ENCODE measurements at places on chromosomes 12 and 14.

GRCh38 chr14:55294603-55295002 lies 23.4 kb downstream of the FBXO34 start:
- DNase-seq, result no peak

DNA sequence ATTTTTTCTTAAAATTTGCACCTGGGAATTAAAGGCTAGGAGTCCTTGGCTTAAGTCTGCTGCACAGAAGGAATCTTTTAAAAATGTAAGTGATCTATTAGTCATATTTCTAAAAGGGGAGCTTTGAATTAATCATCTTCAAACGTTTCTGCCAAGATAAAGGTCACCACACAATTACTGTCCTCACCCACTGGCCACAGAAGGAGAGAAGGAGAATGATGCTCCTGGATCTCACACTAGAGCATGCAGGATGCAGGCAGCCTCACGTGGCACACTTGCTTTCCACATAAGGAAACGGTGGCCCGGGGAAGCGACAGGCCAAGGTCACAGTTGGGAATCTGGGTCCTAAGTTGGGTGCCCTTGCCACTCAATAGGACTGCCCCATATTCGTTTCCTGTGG lies 16.9 kb downstream of the PLEKHG7 start:
- no peak for DNase-seq

GRCh38 chr12:14314801-14315200 lies 50.7 kb upstream of the ATF7IP start:
- DNase-seq, result no peak

DNA sequence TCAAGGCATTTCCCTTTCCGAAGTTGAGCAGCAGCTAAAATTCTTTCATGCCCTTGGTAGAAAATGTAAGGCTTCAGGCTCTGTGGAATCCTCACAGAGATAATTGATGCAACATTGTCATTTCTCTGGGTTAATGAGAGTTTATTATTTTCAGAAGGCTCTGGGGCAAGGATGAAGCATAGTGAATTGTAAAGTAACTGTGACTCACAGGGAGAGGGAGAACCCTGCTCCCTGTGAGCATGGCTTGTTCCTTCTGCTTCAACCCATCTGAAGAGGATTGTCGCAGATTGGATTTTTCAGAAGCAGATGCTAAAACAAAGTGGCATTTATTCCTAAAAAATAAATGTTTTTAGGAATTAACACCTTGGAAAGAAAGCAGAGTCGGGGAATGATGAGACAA lies 41.2 kb downstream of the APOBEC1 start:
- no peak for DNase-seq

GRCh38 chr14:101072945-101073597 lies 169.5 kb upstream of the RTL1 start:
- no peak for DNase-seq

DNA sequence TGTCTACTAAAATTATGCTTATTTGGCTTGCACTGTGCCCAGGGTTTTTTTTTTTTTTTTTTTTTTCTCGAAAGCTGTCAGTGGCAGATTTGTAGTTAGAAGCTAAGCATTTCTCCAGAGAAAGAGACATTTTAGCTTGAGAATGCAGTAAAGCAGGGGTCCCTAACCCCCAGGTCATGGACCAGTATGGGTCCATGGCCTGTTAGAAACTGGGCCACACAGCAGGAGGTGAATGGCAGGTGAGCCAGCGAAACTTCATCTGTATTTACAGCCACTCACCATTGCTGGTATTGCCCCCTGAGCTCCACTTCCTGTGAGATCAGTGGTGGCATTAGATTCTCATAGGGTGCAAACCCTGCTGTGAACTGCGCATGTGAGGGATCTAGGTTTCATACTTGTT lies 73.7 kb downstream of the TMTC2 start:
- DNase-seq, result no peak

DNA sequence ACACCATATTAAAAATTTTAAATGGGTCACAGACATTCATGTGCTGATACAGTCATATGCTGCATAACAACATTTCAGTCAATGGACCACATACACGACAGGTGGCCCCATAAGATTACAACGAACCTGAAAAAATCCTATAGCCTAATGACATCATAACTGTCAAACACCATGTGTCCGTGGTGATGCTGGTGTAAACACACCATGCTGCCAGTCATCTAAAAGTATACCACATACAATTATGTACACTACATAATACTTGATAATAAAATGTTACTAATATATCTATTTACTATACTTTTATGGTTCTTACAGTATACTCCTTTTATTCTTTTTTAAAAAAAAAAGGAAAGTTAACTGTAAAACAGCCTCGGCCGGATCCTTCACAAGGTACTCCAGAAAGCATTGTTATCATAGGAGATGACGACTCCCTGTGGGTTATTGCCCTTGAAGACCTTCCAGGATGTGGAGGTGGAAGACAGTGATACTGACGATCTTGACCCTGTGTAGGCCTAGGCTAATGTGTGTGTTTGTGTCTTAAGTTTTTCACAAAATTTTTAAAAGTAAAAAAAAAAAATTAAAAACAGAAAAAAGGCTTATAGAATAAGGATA lies 5.0 kb upstream of the TDG start:
- no peak for DNase-seq

- DNase-seq, result no peak
Measured at GRCh38 chr12:59657266-59657665, 61.4 kb downstream of the SLC16A7 start.

DNA sequence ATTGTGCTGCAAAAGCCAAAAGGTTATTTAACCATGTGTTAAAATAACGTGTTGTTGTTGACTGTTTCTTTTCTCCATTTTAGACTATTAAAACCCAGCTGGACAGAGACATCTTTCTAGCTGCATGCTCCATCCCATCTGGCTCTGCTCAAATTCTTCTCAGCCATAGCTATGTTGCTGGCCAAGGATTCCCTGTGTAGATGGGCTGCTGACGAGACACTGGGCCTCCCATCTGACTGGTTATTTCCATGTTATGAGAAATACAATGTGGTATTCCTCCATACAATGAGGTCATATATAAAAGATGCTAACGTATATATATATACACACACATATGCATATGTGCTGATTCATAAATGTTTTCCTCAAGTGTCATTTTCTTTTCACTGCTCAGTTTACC lies 30.1 kb downstream of the MED13L start:
- no peak for DNase-seq

GRCh38 chr12:101441461-101442224 lies 33.5 kb upstream of the SPIC start:
- DNase-seq, result no peak

GRCh38 chr12:70469221-70469820 lies 103.2 kb downstream of the KCNMB4 start:
- no peak for DNase-seq

DNA sequence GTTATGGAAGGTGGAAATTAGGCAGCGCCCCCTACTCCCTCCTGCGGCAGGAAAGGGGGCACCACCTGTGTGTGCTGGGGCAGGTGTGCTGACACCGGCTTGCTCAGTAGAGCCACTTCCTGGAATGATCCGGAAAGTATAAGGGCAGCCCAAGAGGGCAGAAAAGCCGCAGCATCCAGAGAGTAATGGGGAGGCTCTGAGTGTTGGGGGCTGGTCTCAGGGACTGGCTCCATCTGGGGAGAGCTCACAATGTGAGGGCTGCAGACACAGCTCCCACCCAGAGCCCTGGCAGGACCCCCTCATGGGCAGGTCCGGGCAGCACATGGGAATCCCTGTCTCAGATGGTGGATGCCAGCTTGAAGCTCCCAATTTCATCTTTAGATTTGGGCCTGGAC lies 187.6 kb upstream of the C14orf180 start:
- DNase-seq, result no peak

DNA sequence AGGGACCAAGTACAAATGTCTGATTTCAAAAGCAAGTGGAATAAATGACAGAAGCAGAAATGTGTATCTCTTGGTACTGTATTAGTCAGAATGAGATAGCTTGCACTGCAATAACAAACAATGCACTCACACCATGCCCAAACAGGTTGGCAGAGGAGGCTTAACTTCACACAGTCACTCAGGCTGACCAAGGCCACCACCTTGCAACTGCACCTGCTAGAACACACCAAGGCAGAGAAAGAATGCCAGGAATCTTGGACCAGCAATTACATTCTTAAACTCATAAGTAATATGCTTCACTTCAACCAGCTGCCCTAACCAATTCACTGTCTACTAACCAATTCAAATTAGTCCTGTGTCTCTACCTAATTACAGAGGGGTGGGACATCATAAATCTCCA lies 378.3 kb downstream of the BCL11B start:
- no peak for DNase-seq

DNA sequence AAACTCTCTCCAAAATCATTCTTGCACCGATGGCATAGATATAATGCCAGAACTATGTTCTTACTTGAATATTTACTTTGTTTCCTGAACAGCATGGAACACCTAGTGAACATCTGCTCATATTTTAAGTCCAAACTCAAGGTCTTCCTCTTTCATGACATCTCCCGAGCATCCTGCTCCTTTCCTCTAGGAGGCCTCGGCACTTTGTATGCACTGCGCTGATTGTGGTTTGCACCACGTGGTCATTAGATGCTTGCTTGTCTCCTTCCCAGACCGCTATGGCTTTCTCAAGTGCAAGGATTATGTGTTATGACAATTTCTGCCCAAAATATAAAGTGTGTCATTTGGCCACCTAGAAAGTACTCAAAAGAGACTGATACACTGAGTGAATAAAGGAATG lies 912.0 kb downstream of the GALC start:
- no peak for DNase-seq

DNA sequence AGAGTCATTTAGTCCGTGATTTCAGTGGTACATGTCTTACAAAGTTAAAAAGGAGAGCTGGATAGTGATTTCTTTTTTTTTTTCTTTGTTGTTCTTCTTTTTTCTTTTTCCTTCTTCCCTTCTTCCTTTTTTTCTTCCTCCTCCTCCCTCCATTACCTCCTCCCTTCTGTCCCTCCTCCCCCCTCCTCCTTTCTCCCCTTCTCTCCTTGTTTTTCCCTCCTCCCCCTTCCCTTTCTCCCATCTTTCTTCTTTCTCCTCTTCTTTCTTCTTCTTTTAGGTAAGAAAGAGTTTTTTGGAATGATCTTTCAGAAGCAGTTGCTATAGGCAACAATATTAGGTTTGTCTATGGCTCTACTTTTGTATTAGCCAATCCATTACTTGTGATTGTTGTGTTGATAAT lies 368.6 kb downstream of the RAD51B start:
- DNase-seq, result no peak

DNA sequence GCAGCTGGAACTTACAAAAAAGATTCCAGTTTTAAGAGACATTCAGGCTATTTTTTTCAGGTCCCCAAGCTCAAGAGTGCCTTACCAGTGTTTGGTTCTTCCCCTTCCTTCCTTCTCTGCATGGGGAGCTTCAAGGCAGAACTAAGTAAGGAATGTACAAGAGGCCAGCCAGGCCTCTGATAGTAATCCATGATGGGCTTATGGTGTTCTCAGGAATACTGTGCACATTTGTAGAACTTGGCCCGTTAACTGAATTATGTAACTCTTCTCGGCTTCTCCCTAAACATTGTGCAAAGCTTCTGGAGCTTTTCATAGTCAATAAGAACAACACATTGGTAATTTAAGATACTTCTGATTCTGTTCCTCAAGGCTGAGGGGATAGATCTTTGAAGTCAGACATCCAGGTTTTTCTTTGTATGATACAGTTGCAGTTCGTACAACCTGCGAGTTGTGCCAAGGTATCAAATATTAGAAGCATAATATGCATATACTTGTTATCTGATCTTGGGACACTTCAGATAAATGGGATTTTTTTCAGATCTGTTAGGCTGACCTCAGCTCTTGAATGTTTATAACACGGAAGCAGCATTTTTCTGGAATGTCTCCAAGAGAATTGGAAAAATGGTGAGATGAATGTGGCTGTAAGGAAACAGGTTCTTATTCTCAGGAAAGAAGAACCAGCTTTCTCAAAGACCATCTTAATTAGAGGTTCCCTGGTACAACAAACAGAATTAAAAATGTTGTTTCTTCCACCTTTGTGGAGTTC lies 148.6 kb downstream of the ANO4 start:
- DNase-seq, result no peak

DNA sequence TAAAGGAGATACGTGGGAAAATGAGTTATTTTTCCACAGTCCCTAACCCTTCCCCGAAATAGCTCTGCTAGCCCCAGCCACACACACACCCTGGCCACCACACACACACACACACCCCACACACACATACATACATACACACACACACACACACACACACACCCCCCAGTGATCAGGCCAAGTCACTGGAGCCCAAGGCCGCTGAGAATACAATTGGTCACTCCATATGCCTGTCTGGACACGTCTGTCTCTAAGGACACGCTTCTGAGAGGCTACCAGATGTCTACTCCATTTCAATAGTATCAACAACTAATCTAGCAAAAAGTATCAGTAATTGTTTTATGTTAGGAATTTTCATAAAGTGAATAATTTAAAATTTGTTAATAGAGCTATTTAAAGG lies 13.0 kb upstream of the DIABLO start:
- DNase-seq, result no peak

GRCh38 chr12:45355730-45356129 lies 139.8 kb downstream of the ANO6 start:
- DNase-seq, result peak; percentile 44

DNA sequence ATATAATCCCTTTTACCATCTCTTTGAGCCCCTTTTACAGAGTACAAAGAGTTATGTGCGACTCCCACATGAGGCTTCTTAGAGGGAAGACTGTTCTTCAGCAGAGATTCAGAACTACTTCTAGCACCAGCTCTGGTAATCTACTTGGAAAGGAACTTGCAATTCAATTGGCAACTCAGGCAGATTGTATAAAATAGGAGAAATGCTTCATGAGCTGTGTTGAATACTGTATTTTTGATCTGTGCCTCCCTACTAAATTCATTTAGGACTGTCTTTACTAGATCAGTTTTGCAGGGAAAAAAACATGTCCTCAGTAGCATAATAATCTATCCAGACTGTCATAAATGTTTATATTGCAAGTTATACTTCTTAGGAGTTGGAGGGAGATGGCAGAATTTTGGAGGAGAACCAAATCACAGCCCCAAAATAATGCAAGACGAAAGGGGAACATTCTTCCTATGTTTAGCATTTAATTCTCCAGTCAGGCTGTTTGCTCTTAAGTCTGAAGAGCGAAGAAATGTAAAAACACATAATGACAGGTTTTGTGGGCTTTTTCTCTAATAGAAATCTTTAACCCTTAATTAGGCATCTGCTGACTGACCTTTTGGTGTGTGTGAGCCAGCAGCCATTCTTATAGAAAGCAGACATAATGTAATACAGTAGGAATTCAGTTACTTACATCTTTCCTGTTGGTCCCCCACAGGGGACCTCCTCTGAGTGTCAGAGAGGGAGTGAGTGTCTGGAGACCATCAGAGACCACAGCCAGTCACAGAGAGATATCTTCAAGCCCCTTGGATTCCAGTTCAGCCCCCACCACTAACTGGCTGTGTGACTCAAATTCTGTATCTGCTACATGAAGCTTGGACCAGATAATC lies 3.9 kb downstream of the ANO4 start:
- no peak for DNase-seq

DNA sequence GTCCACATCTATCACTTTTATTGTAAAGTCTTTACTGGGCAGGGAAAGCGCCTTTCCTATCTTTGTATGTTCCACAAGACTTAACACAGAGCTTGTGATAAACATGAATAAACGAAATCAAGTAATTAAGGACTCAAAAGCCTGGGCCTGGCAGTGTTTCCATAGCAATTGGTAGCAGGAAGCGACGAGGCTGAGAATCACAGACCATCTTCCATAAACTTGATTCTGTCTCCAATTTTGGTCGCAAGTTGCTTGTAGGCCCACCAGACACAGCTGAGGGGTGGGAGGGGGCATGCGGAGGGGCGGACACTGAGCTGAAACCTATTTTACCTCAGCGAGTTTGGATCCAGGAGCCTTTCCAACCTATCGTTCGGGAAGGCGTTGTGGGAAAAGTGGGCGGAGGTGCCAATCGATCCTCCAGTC lies 302 bp downstream of the CCDC38 start:
- DNase-seq, result no peak

Measured in T-helper 2 cell (primary cell).